ENCODE measurements at places on chromosomes 3 and 15. TPM values are rescaled to one million over a fixed set of nuclear protein-coding genes. Genes with fewer than 3 reads are reported as not detected.

- H3K4me1 ChIP-seq, result no peaks in the 10 kb centered on the region
- no peak overlapping the region for H3K27ac ChIP-seq
- no peaks in the 10 kb centered on the region for H3K36me3 ChIP-seq
- no peaks in the 10 kb centered on the region for H3K27me3 ChIP-seq
- no peak overlapping the region for H3K4me3 ChIP-seq
These were observed 12.7 kb upstream of the PLCH1 start for GRCh38 chr3:155757577-155757976.

DNA sequence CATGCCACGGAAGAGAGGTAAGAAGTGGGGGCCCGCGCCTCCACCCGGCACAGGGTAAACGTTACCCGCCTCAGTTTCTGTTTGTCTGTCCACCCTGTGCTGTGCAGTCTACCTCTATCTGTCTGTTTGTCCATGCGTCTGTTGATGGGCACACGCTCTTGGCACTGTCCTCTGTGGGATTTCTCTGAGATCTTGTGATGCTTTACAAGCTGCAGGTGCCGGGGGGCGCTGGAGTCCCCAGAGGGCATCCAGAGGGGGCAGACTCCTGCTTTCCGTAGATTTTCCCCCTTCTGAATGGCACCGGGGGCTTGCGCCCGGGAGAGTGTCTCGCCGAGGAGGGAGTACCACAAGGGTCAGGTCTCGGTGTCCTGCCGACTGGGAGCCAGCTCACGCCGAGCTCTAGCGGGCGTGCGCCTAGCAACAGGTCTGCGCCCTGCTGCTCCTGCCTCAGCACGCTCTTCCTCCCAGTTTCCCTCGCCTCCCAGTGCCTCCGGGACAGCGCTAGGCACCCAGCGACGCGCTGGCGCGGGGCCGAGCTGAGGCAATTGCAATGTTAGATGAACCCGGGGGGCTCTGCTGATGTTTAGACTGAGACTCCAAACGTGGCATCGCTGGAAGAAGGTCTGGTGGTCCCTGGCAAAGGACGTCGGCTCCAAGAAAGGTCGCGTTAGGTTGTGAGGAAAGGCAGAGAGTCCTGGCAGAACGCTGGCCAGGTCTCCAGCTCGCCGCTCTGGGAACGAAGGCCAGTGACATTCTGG lies 667 bp downstream of the CEMIP start:
- no peak overlapping the region for H3K27ac ChIP-seq
- DNase-seq, result peak; percentile 44
- H3K4me3 ChIP-seq, result peak overlapping the region; percentile 95
- peaks cover 12% of the 10 kb centered on the region for H3K27me3 ChIP-seq
- peaks cover 7% of the 10 kb centered on the region for H3K4me1 ChIP-seq

CTXN2 gene
- total RNA-seq, result 0.22 TPM

GRCh38 chr3:155019575-155019974 lies 60.5 kb upstream of the MME start:
- no peaks in the 10 kb centered on the region for H3K27me3 ChIP-seq
- H3K4me3 ChIP-seq, result no peak overlapping the region
- no peak overlapping the region for H3K27ac ChIP-seq
- H3K4me1 ChIP-seq, result no peaks in the 10 kb centered on the region

DNA sequence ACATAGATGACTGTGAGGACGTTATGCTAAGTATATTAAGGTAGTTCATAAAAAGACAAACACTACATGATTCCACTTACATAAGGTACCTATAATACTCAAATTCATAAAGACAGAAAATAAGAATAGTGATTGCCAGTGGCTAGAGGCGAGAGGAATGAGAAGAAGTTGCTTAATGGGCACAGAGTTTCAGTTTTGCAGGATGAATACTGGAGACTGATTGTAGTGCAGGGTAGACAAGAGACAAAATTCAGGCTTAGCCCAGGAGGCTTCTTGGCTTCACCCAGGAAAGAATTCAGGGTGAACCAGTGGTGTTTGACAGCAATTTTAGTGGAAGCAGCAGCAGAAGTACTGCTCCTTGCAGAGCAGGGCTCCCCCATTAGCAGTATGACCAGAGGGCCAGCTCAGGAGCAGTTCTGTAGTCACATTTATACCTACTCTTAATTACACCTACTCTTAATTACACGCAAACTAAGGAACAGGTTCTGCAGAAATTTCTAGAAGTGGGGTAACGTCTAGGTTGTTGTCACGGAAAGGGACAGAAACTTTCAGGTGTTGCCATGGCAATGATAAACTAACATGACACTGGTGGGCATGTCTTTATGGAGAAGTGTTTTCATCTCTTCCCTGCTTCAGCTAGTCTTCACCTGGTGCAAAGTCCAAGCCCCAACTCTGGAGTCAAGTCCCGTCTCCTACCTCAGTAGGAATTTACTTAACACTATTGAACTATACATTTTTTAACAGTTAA lies 55.2 kb downstream of the TBL1XR1 start:
- H3K27ac ChIP-seq, result no peak overlapping the region
- peaks cover 15% of the 10 kb centered on the region for H3K4me1 ChIP-seq
- no peak overlapping the region for H3K4me3 ChIP-seq
- no peak for DNase-seq

GRCh38 chr15:74780523-74781430 lies 1.1 kb upstream of the CSK start:
- H3K27ac ChIP-seq, result no peak overlapping the region
- peak overlapping the region; percentile 85 for H3K4me3 ChIP-seq
- DNase-seq, result no peak
- peaks cover 9% of the 10 kb centered on the region for H3K27me3 ChIP-seq
- H3K4me1 ChIP-seq, result peaks cover 27% of the 10 kb centered on the region

DNA sequence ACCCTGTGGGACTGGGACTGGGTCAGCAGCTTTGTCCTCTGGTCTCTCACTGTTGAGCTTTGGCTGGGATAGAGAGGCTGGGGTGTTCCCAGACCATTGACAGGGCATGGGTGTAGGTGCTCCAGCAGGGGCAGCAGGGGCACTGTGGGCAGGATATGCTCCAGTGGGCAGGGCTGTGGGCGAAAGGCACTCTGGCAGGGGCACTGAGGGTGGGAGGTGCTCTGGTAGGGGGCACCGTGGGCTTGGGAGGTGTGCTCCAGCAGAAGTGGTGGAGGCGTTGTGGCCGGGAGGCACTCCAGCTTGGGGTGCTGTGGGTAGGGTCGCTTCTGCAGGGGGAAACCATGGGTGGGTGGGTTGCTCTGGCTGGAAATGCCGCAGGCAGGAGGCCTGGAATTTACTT lies 62.1 kb downstream of the LRRC49 start:
- H3K27ac ChIP-seq, result no peak overlapping the region
- H3K4me1 ChIP-seq, result no peaks in the 10 kb centered on the region
- H3K4me3 ChIP-seq, result no peak overlapping the region
- no peak for DNase-seq

DNA sequence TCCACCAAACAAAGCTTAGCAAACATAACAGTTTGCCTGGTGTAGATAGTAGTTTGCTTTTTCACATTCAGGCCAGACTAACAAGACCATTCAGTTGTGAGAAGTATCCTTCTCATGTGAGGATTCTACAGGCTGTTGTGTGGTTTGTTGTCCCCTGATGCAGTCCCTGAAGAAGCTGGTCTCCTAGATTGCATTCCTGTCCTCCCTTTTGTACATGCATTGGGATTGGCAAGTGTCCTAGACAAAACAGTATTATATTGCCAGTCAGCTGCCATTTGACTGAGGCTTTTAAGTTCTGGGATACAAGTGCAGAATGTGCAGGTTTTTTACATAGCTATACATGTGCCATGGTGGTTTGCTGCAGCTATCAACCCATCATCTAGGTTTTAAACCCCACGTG lies 362.0 kb upstream of the IL12A start:
- H3K27ac ChIP-seq, result no peak overlapping the region
- peaks cover 2% of the 10 kb centered on the region for H3K27me3 ChIP-seq
- no peak overlapping the region for H3K4me3 ChIP-seq
- H3K4me1 ChIP-seq, result no peaks in the 10 kb centered on the region

- H3K4me3 ChIP-seq, result peak overlapping the region; percentile 55
- no peaks in the 10 kb centered on the region for H3K36me3 ChIP-seq
- DNase-seq, result no peak
These were observed 138.9 kb downstream of the IGF1R start for GRCh38 chr15:98787194-98787593.

- H3K27ac ChIP-seq, result no peak overlapping the region
- no peak overlapping the region for H3K4me3 ChIP-seq
- no peak for DNase-seq
- no peaks in the 10 kb centered on the region for H3K36me3 ChIP-seq
These were observed 53.3 kb downstream of the B3GALNT1 start for GRCh38 chr3:161051856-161052255.

- no peaks in the 10 kb centered on the region for H3K36me3 ChIP-seq
- no peaks in the 10 kb centered on the region for H3K27me3 ChIP-seq
- no peak for DNase-seq
- H3K4me1 ChIP-seq, result no peaks in the 10 kb centered on the region
- no peak overlapping the region for H3K4me3 ChIP-seq
These were observed 666.7 kb upstream of the CADM2 start for GRCh38 chr3:84292128-84292527.

GRCh38 chr3:194223951-194224350 lies 88.0 kb downstream of the HES1 start:
- peaks cover 2% of the 10 kb centered on the region for H3K27me3 ChIP-seq
- H3K4me3 ChIP-seq, result no peak overlapping the region
- H3K27ac ChIP-seq, result no peak overlapping the region

CHRM5 gene
- not detected for total RNA-seq

DNA sequence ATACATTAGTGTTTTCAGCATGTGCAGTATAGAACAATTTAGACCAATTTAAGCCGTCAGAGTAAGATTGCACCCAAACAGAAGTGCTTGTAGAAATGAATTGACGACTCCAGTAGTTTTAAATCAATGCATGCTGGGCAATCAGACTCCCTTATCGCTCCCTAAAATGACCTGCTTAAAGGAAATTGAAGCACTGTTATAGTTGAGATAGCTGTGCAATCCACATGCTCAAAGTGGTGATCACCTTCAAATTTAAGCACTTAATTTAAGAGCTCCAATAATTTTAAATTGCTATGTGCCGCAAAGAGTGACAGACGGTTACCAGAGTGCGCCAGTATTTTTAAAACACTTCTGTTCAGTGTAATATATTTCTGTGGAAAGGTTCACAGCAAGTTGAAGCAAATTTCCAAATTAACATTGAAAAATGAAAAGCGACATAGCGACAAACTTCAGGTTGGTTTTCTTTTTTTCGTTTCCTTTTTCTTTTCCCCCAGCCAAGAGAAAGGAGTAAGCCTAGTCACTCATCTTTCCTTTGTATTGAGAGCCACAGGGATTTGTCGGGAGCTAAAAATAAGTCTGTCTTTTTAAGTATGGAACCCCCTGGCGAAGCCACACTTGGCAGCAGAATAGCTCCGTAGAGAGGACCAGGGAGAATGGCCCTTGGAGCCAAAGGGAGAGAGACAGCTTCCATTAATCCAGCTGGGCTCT lies 436.4 kb upstream of the RBMS3 start:
- H3K27me3 ChIP-seq, result no peaks in the 10 kb centered on the region
- no peak overlapping the region for H3K4me3 ChIP-seq
- H3K27ac ChIP-seq, result no peak overlapping the region
- DNase-seq, result no peak

UCN2 gene
- 4.3 TPM for total RNA-seq

GRCh38 chr3:180646187-180646790 lies 33.0 kb downstream of the CCDC39 start:
- no peak overlapping the region for H3K27ac ChIP-seq
- H3K27me3 ChIP-seq, result no peaks in the 10 kb centered on the region
- no peaks in the 10 kb centered on the region for H3K4me1 ChIP-seq
- no peak for DNase-seq
- H3K36me3 ChIP-seq, result no peaks in the 10 kb centered on the region
- no peak overlapping the region for H3K4me3 ChIP-seq

MTHFS gene
- 3.8 TPM for total RNA-seq

GRCh38 chr3:100864471-100865250 lies 128.6 kb downstream of the ABI3BP start:
- H3K27ac ChIP-seq, result no peak overlapping the region
- no peaks in the 10 kb centered on the region for H3K36me3 ChIP-seq
- H3K4me3 ChIP-seq, result no peak overlapping the region
- no peaks in the 10 kb centered on the region for H3K27me3 ChIP-seq

LDHAL6B gene
- total RNA-seq, result not detected

STXBP5L gene
- 54.7 TPM for total RNA-seq

DNA sequence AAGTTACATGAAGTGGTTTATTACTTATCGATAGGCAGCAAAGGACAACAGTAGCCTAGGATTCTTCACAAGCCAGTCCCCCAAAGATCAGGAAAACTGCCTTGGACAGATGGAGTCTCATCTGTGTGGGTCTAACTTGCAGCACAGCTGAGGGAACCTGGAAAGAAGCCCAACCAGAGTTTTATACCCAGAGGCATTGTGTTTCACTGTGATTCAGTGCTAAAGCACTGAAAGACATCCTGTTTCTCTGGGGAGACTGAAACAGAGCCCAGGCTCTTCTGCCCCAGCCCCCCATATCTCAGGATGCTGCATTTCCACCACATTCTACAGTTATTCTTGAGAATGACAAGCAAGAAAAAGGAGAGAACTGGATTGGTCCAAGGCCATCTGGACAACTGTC lies 48.2 kb upstream of the PYDC2 start:
- no peak overlapping the region for H3K4me3 ChIP-seq
- H3K27me3 ChIP-seq, result peaks cover 3% of the 10 kb centered on the region
- peaks cover 10% of the 10 kb centered on the region for H3K4me1 ChIP-seq
- peak overlapping the region; percentile 80 for H3K27ac ChIP-seq
- peak; percentile 30 for DNase-seq

DNA sequence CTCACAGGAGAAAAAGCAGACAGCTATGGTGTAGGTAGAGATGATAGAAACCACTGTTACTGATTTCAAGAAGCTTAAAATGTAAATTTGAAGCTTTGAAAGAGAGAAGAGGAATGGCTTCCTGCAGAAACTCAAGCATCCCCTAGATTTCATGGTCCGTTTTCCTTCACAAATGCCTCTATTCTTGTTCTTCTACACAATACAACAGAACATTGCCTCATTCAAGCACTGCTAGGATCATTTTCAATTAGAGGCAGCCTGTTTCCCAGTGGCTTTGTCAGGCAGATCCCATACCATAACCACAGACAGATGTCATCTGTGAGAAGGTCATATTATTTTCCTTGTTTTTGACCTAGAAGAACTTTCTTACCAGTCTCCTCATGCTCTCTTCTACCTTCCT lies 77.9 kb upstream of the SPRED1 start:
- H3K27me3 ChIP-seq, result no peaks in the 10 kb centered on the region
- peaks cover 4% of the 10 kb centered on the region for H3K36me3 ChIP-seq
- DNase-seq, result no peak
- no peak overlapping the region for H3K4me3 ChIP-seq

- no peak overlapping the region for H3K27ac ChIP-seq
- H3K4me3 ChIP-seq, result no peak overlapping the region
- no peaks in the 10 kb centered on the region for H3K4me1 ChIP-seq
- no peaks in the 10 kb centered on the region for H3K27me3 ChIP-seq
- H3K36me3 ChIP-seq, result peaks cover 6% of the 10 kb centered on the region
These were observed 124.6 kb downstream of the ARRDC4 start for GRCh38 chr15:98085003-98085639.
